Activated naive CD4-positive, alpha-beta T cell treated with Interleukin-2 at 50 U/mL for 16 hours (primary cell): ENCODE measurements at places on chromosomes 2 and 18.

DNA sequence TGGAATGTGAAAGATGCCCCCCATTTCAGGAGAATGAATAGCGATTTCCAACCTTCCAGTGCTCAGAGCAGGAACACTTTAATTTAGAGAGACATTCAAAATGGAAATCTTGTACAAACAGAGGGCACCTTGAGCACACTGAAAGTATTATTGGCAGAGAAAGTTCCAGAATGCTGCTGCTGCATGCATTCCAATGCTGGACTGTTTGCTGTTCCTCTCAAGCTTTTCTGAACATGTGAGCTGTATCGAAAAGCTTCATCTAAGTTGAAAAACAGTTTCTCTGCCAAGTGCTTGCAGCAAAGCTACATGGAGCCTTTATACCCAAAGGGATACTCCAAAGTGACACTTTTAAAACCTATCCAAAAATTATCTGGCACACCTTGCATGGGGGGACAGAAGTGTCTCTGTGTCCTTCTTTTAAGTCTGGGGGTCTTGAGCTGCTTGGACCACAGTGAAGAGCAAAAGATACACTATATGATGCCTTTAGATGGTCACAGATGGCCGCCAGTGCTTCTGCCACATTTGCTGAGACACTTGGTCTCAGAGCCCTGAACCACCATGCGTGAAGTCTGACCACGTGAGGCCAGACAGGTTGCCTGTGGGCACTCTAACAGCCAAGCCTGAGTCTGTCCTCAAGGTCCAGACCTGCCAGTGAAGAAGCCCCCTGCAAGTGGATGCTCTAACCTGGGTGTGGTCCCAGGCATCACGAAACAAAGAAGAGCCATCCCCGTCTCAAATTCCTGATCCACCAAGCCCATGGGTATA is 18.8 kb downstream of the UXS1 start:
- no peak for DNase-seq

- DNase-seq = no peak
These were observed 33.6 kb downstream of the GREB1L start for GRCh38 chr18:21275645-21276044.

DNA sequence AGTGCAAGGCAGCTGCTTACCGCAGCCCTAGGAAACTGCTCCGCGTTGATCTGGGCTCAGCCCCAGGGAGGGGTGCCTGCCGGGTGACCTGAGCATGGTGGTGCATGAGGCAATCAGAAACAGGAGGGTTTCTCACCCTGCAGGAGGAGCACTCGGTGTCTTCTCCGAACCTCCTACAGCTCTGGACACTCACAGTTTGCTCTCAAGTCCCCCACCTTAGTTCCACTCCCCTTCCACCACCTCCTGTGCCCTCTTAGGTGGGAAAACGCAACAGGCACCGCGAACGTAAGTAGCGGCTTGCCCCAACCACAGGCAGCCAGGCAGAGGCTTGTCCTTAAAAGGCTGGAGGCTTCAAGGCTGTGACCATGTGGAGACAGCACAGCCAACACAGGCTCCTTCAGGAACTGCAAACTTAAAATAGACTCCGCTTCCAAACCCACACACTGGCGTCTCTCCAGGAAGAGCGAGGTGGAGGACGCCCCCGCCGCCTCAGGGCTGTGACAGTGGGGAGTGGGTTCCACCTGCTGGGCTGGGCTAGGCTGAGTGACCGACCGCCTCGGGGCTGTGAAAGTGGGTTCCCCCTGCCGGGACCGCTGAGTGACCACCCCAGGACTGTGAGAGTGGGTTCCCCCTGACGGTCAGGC is 71.6 kb downstream of the NDUFA10 start:
- DNase-seq = no peak

DNA sequence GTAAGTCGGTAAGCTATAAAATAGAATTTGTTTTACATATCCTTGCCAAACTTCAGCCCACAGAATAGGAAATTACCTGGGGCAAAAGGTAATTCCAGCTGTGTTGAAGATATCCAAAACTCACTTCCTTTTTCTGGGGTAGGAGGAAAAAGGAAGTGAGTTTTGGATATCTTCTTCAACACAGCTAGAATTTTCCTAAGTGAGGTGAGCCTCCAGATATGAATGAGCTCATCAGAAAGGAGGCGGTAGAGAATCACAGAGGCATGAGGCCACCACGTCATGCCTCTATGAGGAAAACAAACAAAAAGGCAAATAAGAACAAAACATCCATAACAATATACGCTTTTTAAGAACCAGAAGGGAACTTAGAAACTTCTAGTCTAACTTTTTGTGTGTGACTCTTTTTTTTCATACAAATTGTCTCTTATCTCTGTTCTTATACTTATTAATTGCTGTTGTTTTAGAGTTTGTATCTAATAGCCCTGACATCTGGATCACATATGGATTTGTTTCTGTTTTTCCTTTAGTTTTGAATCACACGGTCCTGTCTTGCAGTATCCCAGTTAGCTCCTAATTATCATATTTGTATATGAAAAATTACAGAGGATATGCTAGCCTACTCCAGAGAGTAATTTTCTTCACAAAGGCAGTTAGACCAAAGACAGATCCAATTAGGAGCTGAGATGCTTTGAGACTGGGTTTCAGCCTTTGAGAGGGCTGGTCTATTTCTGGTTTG is 104.5 kb downstream of the RBM43 start:
- no peak for DNase-seq

GRCh38 chr2:186426153-186427016 is 59.7 kb upstream of the ZC3H15 start:
- DNase-seq = no peak

DNA sequence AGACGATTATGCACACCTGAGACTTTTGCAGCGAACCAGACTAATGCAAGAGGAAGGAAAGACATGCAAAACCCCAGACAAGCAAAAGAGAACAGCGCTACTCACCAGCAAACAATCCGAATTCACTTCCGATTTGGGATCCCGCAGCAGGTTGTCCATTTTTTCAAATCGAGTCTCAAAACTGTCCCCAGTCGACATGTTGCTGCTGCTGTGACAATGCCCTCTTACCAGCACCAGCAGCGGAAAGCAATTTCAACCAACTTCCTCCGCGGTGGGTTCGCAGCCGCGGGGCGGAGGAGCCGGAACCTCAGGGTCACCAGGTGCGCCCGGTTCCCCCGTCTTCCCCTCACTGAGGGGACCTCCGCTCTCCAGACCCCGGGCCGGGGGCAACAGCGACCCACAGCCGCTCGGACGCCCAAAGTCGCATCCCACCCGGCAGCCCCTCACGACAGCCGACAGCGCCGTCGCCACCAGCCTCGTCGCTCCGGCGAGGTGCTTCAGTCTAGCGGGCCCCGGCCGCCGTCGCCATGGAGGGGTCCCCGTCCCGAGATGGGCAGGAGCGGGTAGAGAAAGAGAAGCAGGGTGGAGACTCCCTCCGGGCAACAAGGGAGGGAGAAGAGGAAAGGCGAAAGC is 784 bp downstream of the ROCK1 start:
- DNase-seq = peak; percentile 70

DNA sequence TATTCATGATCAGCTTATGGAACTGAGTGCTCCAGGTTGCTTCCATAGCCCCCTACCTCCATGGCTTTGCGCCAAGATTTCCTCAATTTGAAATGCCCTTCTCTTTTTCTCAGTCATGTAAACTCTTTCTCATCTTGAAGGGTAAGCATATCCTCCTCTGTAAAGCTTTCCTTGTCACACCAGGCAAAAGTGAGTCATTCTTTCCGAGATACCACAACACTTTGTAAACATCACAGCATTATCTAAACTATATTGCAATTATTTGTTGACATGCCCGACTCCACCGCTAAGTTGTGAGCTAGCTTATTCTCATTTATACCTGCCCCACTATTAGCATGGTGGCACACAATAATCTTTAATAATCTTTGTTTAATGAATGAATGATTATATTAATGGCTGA is 419.5 kb upstream of the CHST9 start:
- no peak for DNase-seq

DNA sequence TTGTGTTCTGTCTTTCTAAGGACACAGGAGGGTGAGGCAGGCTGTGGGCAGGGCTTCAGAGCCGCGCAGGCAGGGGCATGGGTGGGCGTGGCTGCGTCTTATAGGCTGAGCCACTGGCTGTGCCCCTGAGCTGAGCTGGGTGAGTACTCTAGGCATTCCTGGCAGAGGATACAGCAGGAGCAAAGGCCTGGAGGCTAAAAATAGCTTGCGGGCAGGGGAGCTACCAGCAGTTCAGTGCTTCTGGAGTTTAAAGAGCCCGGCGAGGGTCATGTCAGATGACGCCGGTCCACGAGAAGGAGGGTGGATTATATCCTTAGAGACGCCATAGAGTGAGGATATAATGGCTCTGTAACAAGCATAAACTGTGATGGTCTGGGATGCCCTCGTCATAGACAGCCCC is 31.5 kb upstream of the PDIA6 start:
- no peak for DNase-seq

- DNase-seq = no peak
These were observed 2.0 kb downstream of the RAPH1 start for GRCh38 chr2:203532957-203533658.

DNA sequence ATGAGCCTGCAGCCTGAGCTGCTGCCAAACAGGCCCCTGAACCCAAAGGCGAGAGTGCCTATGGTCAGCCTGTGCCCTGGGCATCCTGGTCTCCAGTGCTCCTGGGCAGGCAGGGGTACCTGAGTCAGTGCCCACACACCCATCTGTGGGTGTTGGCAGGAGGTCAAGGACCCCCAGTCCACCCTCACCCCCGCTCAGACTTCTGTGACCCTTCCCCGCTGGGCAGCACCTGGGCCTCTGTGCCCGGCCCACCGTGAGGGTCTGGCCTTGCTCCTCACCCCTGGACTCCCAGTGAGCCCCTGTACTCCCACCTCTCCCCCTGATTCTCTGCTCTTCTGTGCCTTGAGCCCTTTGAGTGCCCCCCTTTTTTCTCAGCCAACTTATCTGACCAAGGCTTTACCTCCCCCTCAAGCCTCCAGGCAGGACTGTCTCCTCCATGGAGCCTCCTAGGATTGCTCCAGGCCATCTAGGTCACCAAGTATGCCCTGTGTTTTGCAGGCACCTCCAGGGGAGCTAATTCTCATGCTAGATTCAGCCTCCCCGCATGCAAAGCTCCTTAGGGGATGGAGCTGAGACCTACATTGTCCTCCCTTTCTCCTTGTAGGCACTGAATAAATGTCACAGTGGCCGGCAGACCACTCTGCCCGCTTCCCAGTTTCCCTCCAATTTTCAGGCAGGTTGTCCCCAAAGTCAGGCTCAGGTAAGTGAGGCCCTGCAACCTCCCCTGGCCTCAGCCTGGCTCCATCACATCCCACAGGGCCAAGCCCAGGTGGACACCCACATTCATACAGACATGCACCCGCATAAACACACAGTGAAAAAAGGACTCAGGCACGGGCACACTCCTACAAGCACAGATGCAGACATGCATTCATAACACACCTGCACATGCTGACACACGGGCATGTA is 21.9 kb upstream of the PTMA start:
- DNase-seq = no peak

- DNase-seq = no peak
These were observed 999.9 kb downstream of the TSN start for GRCh38 chr2:122755281-122755780.

DNA sequence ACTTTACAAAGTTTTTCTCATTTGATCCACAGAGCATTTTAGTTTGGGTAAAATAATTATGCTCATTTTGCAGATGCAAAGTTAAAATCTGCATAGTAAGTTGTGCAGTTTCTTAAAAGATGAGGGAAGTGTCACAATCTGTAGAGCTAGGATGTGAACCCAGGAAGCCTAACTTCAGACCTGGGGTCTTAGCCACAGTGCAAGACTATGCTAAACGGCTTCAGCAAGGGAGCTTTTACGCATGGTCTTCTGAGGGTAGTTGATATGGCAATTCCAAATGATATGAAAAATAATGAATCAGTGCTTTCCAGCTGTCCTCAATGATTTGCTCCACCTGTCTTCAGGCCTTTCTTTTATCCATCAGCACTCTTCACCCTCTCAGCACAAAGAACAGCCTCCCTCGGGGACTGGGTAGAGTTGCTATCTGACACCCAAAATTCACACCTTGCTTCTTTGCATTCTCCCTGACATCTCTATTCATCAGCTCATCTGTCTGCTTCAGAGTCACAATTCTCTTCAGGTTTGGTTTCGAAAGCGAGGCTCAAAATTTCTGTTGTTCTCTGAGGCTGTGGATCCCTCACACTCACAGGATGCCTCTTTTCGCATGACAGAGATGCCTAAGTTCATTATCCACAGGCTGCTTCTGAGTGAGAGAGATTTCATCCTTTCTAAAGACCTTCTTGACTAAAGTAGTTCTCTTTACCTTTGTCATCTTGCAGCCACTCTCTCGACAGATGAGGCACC is 302.5 kb downstream of the NRXN1 start:
- DNase-seq = no peak

DNA sequence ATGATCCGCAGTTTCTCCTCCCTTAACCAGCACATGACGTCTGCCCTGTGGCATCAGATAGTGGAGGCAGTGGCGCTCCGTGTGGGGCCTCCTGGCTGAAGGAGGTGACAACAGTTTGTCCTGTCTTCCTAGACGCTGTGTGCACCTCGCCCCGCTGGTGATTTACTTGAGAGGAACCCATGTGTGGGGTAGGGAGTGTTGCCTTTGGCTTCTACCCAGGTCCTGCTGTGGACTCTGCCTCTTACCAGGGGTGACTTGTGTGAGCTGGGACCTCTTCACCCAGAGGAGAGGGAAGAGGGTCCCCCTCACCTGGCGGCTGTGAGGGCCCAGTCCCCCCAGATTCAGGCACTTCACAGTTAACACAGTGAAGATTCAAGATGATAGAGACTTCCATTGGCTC is 77.6 kb downstream of the TMEM18 start:
- DNase-seq = no peak

DNA sequence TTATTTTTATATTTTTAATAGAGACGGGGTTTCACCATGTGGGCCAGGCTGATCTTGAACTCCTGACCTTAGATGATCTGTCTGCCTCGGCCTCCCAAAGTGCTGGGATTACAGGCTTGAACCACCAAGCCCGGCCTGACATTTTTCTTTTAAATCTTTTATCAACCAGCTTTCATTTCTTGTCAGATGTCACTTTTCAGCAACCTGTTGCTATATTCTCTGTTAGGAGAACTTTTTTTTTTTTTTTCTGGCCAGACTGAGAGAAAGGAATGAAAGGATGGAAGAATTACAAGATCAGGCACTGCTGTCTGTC is 146.3 kb downstream of the TGIF1 start:
- no peak for DNase-seq

GRCh38 chr2:47339745-47340541 is 63.0 kb upstream of the MSH2 start:
- no peak for DNase-seq

DNA sequence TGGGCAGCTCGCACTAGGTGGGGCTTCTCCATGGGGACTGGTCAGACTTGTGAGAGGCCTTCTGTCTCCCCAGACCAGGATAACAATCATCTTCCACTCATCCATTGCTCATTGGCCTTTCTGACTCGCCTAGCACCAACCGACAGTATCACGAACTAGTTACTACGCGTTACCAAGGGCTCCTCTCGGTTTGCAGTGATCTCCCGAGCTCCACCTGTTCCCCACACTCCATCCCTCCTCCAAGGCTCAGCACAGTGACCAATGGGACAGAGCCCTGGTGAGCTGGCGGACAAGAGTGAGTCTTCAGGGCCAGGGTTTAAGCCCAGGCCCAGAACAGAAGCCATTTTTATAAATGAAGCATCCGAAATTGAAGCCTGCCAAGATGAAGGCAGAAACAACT is 42.8 kb upstream of the SMAD7 start:
- no peak for DNase-seq

- DNase-seq = no peak
These were observed 202.0 kb upstream of the MMADHC start for GRCh38 chr2:149789549-149789948.
